ENCODE measurements at places on chromosomes 16 and 17. TPM values are rescaled to one million over a fixed set of nuclear protein-coding genes. Genes with fewer than 3 reads are reported as not detected.

RAB11FIP3 gene
- total RNA-seq = 42.6 TPM

ARL16 gene
- 18.2 TPM for total RNA-seq

MCRIP2 gene
- 71.2 TPM for total RNA-seq

KIF18B gene
- total RNA-seq = 1.1 TPM

TBC1D3C gene
- total RNA-seq = not detected

GPR139 gene
- total RNA-seq = not detected

SLC2A4 gene
- total RNA-seq = 102 TPM

ARHGDIG gene
- total RNA-seq = 5.4 TPM

LASP1 gene
- total RNA-seq = 34.8 TPM

CCL17 gene
- not detected for total RNA-seq

C1QL1 gene
- total RNA-seq = 1.7 TPM

SPATA32 gene
- total RNA-seq = not detected

CBLN1 gene
- total RNA-seq = 0.92 TPM

CCDC154 gene
- total RNA-seq = 0.57 TPM

Data from right cardiac atrium (tissue), 5 donors.